ENCODE measurements at places on chromosomes 12 and 14. TPM values are rescaled to one million over a fixed set of nuclear protein-coding genes. Genes with fewer than 3 reads are reported as not detected.

Gene GPR84
- total RNA-seq: 0.15 TPM

GRCh38 chr12:104928036-104928745, 29.9 kb downstream of the SLC41A2 start:
- no peak for DNase-seq
- no peaks in the 10 kb centered on the region for H3K36me3 ChIP-seq
- no peaks in the 10 kb centered on the region for H3K27me3 ChIP-seq
- H3K4me1 ChIP-seq: peaks cover 19% of the 10 kb centered on the region
- no peak overlapping the region for H3K4me3 ChIP-seq

DNA sequence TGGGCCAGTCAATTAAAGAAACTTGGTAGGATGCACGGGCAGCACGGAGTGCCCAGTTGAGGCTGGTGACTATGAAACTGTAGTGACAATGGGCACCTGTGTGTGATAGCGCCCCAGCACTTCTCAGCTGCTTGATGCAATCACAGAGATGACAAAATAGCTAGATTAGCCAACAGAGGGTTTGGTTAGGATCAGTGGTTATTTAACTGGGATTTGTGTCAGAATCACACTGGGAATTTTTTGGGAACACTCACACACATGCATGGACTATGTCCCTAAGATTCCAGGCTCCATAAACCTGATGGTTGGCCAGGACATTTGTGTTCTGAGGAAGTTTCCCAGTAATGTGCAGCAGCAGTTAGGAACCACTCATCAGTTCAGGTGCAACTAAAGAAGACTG, 51.2 kb upstream of the DAAM1 start:
- H3K27me3 ChIP-seq: peaks cover 12% of the 10 kb centered on the region
- no peaks in the 10 kb centered on the region for H3K36me3 ChIP-seq
- no peak overlapping the region for H3K27ac ChIP-seq
- H3K4me3 ChIP-seq: no peak overlapping the region
- DNase-seq: no peak
- H3K4me1 ChIP-seq: no peaks in the 10 kb centered on the region

Gene NKX2-8
- not detected for total RNA-seq

DNA sequence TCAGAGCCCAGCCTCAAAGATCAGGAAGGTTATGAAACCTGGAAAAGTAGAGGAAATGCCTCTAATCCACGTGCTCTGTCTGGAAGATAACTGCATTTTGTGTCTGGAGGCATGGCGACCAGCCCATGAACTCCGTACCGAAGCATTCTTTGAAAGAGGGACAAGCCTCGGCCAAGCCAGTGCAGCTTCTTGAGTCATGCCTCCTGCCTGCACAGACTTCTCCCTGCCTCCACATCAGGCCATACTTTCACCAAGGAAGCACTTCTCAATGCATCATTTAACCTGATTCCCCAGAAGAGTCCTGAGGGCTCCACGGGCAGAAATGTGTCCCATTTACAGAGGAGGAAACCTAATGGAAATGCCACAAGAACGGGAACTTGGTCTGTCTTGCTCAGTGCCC, 3.4 kb downstream of the ACTN1 start:
- peaks cover 54% of the 10 kb centered on the region for H3K4me1 ChIP-seq
- H3K27me3 ChIP-seq: peaks cover 11% of the 10 kb centered on the region
- H3K36me3 ChIP-seq: peaks cover 52% of the 10 kb centered on the region
- DNase-seq: no peak
- no peak overlapping the region for H3K4me3 ChIP-seq

Gene HEATR5A
- total RNA-seq: 9.6 TPM

Gene IGFBP6
- total RNA-seq: 0.37 TPM

- DNase-seq: no peak
- H3K27ac ChIP-seq: no peak overlapping the region
- no peak overlapping the region for H3K4me3 ChIP-seq
- H3K4me1 ChIP-seq: peaks cover 21% of the 10 kb centered on the region
- no peaks in the 10 kb centered on the region for H3K36me3 ChIP-seq
Measured at GRCh38 chr14:63764103-63764502, 36.2 kb upstream of the SGPP1 start.

DNA sequence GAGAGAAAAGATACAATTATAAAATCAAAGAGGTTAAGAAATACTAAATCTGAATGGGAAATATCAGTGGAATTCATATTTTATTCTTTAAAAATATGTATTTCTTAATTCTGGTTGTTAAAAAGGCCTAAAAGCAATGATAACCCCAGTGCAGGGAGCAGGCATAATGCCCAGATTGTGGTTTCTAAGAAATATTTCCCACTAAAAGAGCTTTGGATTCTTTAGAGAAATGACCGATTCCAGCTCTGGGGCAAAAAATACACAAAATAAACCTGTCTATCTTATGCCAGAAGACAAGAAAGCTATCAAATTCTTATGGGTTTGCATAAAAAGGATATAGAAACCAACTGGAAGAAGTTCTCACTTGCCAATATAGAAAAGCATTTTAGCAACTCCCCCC, 71.6 kb downstream of the PDE6H start:
- peaks cover 8% of the 10 kb centered on the region for H3K27me3 ChIP-seq
- no peak overlapping the region for H3K27ac ChIP-seq
- H3K4me3 ChIP-seq: no peak overlapping the region
- H3K4me1 ChIP-seq: peaks cover 6% of the 10 kb centered on the region
- peaks cover 6% of the 10 kb centered on the region for H3K36me3 ChIP-seq

Gene KIF5A
- 0.89 TPM for total RNA-seq

- H3K27me3 ChIP-seq: peaks cover 6% of the 10 kb centered on the region
- H3K4me3 ChIP-seq: no peak overlapping the region
- DNase-seq: no peak
- no peaks in the 10 kb centered on the region for H3K36me3 ChIP-seq
- H3K27ac ChIP-seq: no peak overlapping the region
Measured at GRCh38 chr14:76125511-76125910, 26.2 kb upstream of the GPATCH2L start.

Gene TAS2R9
- not detected for total RNA-seq

DNA sequence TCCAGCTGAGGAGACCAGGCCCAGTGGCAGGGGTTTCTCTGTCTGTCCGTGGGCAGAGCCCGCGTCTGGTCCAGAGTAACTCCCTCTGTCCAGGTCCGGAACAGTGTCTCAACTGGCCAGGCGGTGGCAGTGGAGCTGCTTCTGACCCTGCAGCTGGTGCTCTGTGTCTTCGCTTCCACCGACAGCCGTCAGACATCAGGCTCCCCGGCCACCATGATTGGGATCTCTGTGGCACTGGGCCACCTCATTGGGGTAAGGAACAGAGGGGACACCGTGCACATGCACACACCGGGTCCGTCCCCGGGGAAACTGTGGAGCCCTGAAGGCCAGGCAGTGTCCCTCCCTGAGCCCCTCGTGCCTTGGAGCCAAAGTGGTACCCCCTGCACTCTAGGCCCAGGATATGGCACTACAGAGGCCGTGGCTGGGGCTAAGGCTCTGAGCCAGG, 1.5 kb downstream of the AQP6 start:
- no peak overlapping the region for H3K4me3 ChIP-seq
- H3K4me1 ChIP-seq: no peaks in the 10 kb centered on the region
- no peaks in the 10 kb centered on the region for H3K36me3 ChIP-seq

DNA sequence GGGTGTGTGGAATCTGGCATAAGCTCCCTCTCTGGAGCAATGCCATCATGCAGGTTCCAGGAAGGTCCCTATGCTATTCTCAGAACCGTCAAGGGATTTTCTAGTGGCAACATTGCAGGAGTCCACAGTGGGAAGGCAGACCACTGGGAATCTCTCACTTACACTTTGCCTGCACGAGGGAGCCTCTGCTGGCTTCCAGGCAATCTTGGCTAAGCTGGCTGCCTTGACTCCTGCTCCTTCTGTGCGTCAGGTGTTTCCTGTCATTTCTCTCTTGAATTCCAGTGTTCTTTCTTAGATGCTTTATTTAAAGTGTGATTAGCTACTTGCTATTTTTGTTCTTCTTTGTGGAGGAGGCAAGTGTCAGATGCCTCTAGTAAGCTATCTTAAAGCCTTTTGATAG, 414.0 kb upstream of the ATP2B1 start:
- no peak overlapping the region for H3K27ac ChIP-seq
- no peak for DNase-seq
- H3K4me1 ChIP-seq: no peaks in the 10 kb centered on the region
- H3K4me3 ChIP-seq: no peak overlapping the region

DNA sequence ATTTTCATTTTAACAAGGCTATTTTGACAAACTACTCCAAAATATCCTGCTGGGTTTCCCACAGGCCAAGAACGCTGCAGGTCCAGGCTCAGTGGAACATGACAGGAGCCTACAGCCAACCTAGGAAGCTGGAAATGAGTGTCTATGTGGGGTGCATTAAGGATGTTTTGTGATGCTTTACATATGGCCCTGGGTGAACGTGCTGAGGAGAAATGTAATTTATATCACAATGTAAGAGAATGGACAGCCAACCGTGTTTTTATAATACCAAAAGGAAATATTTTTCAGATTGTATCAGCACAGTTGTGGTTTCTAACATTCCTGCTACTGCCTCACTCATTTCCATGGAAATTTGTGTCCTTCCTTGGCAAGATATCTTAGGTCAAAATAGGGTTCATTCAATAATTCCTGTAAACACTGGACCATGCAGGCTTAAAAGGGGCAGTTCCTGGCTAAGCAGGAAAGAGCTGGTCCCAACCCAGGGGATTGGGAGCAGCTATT, 51.5 kb downstream of the ST8SIA1 start:
- no peaks in the 10 kb centered on the region for H3K36me3 ChIP-seq
- peaks cover 3% of the 10 kb centered on the region for H3K4me1 ChIP-seq
- H3K27ac ChIP-seq: no peak overlapping the region
- no peaks in the 10 kb centered on the region for H3K27me3 ChIP-seq

- H3K4me3 ChIP-seq: no peak overlapping the region
- H3K27ac ChIP-seq: no peak overlapping the region
- DNase-seq: peak; percentile 25
- H3K36me3 ChIP-seq: peaks cover 7% of the 10 kb centered on the region
- H3K27me3 ChIP-seq: no peaks in the 10 kb centered on the region
- peaks cover 21% of the 10 kb centered on the region for H3K4me1 ChIP-seq
Measured at GRCh38 chr12:26345471-26346003, 150.2 kb downstream of the SSPN start.

Gene KLRD1
- 0.27 TPM for total RNA-seq
